Activated effector memory CD4-positive, alpha-beta T cell treated with anti-CD3 and anti-CD28 coated beads, Interleukin-2, amount 50 U/mL, for 16 hours (primary cell): ENCODE measurements at places on chromosomes 2 and 18.
A peak's percentile ranks its signal among the peaks of the same experiment; 100 is the strongest.

- DNase-seq: no peak
These were observed 12.1 kb downstream of the EHBP1 start for GRCh38 chr2:62717503-62718081.

- no peak for DNase-seq
These were observed 6.8 kb downstream of the PHLPP1 start for GRCh38 chr18:62721839-62722795.

- DNase-seq: no peak
These were observed 63.7 kb downstream of the CYP26B1 start for GRCh38 chr2:72083751-72084583.

GRCh38 chr18:75185460-75185859, 23.5 kb downstream of the PTGR3 start:
- peak; percentile 36 for DNase-seq
